ENCODE measurements at places on chromosomes 6 and 20. TPM values are rescaled to one million over a fixed set of nuclear protein-coding genes. Genes with fewer than 3 reads are reported as not detected.

GRCh38 chr6:25311331-25311840 lies 32.2 kb downstream of the CARMIL1 start:
- DNase-seq: no peak

DNA sequence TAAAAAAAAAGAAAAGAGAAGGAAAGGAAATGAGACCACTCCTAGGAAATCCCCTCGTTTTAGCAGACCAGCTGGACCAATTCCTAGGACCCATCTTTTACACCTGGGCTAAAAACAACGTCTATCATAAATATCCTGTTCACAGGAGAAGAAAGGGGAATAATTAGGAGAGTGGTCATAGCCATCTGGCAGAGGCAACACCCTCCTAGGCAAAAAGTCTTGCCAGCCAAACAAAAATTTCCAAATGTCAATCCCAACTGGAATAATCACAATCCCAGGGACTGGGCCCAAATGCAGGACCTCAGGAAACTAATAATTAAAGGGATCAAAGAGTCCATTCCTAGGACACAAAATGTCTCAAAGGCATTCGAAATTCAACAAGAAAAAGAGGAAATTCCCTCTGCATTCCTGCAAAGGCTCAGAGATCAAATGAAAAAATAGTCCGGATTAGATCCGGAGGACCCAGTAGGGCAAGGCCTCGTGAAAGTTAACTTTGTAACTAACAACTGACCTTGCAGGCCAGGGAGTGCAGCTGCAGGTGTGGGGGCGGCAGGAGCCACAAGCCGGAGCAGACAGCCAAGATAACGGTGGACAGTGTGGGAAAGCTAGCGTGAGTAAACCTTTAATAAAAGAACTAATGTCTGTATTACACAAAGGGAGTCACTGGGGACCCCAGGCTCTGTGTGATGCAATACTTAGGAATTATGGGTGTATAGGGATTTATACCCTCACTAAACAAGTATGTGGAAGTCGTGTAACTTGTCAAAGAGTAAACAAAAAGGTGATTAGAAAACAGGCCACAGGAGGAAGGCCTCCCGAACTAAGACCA lies 11.7 kb downstream of the LCA5 start:
- DNase-seq: no peak

DNA sequence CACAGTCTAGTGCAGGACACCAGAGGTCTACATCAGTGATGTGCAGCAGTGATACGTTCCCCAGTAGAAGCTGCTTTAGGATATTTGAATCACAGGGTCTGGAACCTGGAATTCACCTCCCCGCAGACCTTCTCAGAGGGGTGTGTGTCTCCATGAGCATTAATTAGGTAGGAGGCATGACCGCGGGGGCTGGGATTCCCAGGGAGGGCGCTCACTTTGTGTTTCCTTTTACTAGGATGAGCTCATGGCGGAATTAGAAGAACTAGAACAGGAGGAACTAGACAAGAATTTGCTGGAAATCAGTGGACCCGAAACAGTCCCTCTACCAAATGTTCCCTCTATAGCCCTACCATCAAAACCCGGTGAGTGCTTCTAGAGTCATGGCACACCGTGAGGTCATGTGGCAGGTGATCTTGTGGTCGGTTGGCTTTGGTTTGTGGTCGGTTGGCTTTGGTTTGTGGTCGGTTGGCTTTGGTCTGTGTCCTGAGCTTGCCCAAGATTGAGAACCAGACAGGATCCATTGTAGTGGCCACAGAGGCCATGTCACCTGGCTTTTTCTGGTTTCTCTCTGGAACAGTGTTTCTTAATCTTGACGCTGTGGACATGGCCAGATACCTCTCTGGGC lies 40.8 kb downstream of the CHMP4B start:
- DNase-seq: no peak

DNA sequence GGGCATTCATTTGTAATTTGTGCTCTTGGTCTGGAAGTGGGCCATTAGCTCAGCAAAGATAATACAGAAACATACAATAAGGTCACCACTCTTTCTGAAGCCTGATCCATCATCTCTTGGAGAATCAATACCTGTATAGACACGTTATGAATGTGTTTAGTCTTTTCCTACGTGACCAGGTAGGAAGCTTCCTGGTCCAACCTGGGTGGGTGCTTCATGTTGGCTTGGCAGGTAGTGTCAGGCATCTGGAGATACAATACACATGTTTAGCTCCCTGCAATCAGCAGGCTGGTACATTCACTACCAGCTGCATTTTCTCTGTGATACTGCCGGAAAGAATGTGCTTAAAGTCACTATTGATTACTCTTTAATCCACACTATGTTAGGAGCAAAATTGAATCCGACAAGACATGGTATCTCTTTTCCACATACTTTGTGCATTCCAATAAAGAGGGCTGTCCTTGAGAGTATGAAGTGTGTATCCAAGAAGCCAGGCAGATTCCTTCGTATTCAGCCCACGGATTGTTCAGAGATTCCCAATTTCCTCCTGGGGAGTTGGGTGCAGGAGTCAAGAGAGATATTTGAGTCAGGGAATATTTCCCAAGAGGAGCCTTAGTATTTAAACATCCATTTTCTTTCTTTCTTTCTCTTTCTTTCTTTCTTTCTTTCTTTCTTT lies 49.9 kb upstream of the RANBP9 start:
- no peak for DNase-seq

DNA sequence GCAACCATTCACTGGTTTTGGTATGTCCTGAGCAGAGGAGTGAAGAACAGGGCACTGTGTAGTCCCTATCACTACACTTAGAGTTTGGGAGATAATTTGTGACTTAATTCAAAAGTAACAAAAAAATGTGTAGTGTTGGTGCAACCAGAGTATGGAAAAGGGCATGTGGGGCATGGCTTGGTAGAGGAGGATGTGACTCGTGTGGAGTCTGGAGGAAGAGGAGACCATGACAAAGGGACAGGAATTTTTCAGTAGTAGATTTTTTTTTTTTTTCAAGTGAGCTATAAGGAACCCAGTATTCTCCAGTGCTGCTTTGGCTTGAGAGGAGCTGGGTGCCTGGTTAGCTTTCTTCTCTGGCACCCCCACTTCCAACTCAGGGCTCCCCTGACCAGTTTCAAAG lies 5.1 kb downstream of the MTRES1 start:
- DNase-seq: no peak

GRCh38 chr6:154258064-154258757 lies 98.4 kb downstream of the IPCEF1 start:
- DNase-seq: no peak

- no peak for DNase-seq
Measured at GRCh38 chr6:35192301-35192860, 21.4 kb upstream of the SCUBE3 start.

GRCh38 chr20:15122613-15123012 lies 785.2 kb upstream of the FLRT3 start:
- no peak for DNase-seq

DNA sequence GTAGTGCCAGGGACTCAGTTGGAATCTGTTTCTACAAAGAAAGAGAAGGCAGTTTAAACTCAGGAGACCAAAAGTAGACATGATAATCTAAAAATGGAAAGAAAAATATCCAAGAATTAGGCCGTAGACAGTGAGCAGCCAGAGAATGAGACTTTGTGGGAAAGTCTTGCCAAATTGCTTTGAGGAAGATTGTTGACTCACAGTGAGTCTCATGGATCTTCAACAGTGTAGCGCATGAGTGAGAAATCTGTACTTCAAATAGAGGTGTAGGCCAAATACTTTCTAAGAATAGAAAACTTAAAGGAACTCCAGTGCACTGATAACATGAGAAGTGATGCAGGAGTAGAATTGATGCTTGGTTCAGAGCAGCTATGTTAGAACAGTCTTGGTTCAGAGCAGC lies 284.5 kb downstream of the HTR1B start:
- DNase-seq: no peak

DNA sequence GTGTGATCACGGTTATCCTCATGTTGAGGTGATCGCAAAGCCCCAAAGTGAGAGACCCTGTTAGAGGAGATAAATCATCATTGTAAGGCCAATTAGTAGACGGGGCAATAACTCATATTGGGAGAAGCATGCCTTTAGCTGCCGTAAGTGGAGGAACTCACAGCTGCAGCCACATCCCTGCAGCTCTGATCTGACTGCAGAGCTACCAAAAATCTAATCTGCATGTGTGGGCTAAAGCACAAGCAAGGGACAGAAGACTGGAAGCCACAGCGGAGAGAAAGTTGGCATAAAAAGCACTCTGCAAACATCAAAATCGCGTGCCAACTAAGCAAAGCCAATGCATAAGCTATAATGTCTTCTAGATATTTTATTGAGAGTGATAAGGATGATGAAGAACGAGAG lies 79.8 kb downstream of the TBC1D7 start:
- no peak for DNase-seq

DNA sequence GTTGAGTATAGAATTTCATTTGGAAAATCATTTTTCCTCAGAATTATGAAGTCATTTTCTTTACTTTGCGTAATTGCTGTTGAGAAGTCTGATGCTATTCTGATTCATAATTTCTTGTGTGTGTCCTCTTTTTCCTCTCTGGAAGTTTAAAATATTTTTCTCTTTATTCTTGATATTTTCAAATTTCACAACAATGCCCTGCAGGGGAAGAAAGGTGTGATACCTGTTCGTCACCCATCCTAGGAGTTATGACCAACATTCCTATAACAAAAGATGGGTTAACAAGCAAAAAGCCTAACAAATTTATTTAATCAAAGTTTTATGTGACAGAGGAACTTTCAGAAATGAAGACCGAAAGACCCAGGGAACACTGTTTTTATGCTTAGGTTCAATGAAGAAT lies 171.5 kb upstream of the AKIRIN2 start:
- DNase-seq: no peak

GRCh38 chr20:49578436-49578835 lies 10.5 kb upstream of the PTGIS start:
- no peak for DNase-seq

The LHFPL5 gene
- not detected for total RNA-seq

The SLC22A1 gene
- total RNA-seq: 0.98 TPM

The HLA-DMB gene
- 16.4 TPM for total RNA-seq

The SAMD10 gene
- total RNA-seq: 0.96 TPM

The ULBP1 gene
- total RNA-seq: not detected

The HTR1B gene
- total RNA-seq: not detected

The ITPA gene
- 35.2 TPM for total RNA-seq

Data from breast epithelium (tissue), 4 donors.